ENCODE measurements at places on chromosomes 1 and 21. TPM values are rescaled to one million over a fixed set of nuclear protein-coding genes. Genes with fewer than 3 reads are reported as not detected.

The SIM2 gene
- total RNA-seq, result not detected

The DNAJC6 gene
- total RNA-seq, result 104 TPM

GRCh38 chr1:7432900-7433380 is 338.2 kb upstream of the VAMP3 start:
- no peak for DNase-seq

- no peak for DNase-seq
Measured at GRCh38 chr1:7303554-7304317, 467.4 kb upstream of the VAMP3 start.

DNA sequence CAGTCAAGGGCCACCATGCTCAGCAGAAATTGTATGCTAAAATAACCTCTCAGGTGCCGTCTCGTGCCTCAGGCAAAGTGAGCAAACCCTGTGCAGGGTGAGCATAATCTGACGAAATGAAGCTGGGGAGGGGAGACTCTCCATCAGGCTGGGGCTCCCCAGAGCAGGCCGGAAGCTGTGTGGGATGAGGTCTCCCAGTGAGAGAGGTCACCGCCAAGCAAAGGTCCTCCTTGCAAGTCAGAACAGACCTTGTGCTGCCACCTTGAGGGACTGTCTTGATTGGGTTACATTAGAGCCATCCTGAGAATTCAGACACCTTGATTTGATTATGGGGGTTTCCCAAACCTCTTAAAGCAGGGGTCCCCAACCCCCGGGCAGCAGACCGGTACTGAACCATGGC is 64.2 kb downstream of the ZNF684 start:
- no peak for DNase-seq

The FASLG gene
- not detected for total RNA-seq

The TSSK3 gene
- not detected for total RNA-seq

- DNase-seq, result peak; percentile 57
Measured at GRCh38 chr1:44030605-44031251, 534 bp downstream of the SLC6A9 start.

DNA sequence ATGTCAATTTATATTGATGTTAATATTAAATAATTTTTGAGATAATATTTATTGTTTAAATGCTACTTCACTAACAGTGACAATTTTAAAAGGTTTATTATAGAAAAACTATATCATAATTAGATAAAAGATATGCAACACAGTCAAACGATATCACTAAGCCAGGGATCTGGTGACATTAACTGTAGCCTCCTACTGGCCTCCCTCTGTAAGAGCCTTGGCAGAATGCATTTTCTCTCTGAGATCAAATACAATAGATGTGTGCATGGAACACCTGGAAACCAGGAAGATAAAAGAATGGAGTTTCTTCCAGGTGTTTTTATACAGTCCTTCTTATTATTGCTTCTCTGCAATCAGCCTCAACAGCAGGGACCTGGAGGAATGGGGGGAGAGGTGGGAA is 1762.1 kb downstream of the BRINP3 start:
- no peak for DNase-seq

The LINGO4 gene
- total RNA-seq, result not detected

DNA sequence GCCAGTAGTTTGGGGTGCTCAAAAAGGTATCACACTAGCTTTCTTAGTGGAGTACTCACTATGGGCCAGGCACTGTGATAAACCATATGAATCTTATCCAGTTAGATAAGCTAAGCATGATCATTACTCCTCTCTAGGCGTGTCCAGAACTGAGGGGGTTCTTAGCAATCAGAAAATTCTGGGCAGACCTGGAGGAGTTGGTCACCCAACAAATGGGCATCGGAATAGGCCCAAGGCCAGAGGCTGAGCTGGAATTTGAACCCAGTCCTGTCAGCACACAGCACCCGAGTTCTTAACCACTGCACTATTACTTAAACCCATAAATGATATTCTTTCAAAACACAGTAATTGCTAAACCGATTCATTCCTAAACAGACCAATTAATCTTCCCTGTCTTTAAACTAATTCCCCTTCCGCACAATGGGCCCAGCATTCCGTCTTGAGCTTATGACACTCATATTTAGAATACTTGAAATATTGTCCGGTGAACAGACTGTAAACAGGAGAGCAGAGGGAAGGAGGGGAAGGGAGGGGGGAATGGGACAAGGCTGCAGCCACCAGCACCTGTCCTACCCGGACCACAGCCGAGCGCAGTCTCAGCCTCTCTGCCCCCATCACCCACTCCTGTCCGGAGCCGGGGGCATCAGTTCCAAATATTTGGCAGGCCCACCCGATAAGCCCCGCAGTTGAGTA is 113.0 kb upstream of the GADD45A start:
- no peak for DNase-seq

- DNase-seq, result no peak
Measured at GRCh38 chr1:89610457-89611011, 22.4 kb upstream of the LRRC8C start.

The GNAT2 gene
- total RNA-seq, result not detected

The TEX38 gene
- not detected for total RNA-seq

- no peak for DNase-seq
Measured at GRCh38 chr1:20640183-20640597, 6.9 kb downstream of the PINK1 start.

- no peak for DNase-seq
Measured at GRCh38 chr1:68551459-68551858, 54.6 kb upstream of the DEPDC1 start.

The GCSAML gene
- under 0.01 TPM for total RNA-seq

The HSD3B1 gene
- not detected for total RNA-seq

The IFI44 gene
- 57.1 TPM for total RNA-seq

The SERPINC1 gene
- total RNA-seq, result 0.94 TPM

GRCh38 chr1:40708750-40709099 is 17.2 kb downstream of the NFYC start:
- DNase-seq, result no peak

The SH2D1B gene
- total RNA-seq, result not detected

The FCRL4 gene
- not detected for total RNA-seq

The LCE2B gene
- total RNA-seq, result not detected

The CPLANE2 gene
- total RNA-seq, result 19.0 TPM

GRCh38 chr1:26412180-26412840 is 1.7 kb downstream of the LIN28A start:
- no peak for DNase-seq

DNA sequence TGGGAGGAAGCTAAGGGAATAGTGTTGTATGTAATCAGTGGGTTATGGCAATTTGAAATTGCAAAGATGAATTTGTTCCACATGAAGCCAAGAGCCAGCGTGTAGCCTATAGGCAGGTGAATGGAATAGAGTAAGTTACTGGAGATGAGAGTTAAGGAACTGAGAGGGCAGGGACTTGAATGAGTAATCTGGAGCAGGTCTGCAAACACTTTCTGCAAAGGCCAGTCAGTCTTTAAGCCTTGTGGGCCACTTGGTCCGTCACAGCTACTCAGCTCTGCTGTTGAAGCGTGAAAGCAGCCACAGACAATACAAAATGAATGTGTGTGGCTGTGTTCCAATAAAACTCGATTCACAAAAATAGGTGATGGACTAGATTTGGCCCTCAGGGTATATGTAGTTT is 29.2 kb downstream of the SZT2 start:
- DNase-seq, result no peak

The L1TD1 gene
- not detected for total RNA-seq

GRCh38 chr1:116368241-116368640 is 4.8 kb upstream of the ATP1A1 start:
- DNase-seq, result no peak

GRCh38 chr1:25531082-25531461 is 12.3 kb upstream of the LDLRAP1 start:
- no peak for DNase-seq

The OTUD7B gene
- total RNA-seq, result 7.3 TPM

The SCP2 gene
- total RNA-seq, result 72.7 TPM

DNA sequence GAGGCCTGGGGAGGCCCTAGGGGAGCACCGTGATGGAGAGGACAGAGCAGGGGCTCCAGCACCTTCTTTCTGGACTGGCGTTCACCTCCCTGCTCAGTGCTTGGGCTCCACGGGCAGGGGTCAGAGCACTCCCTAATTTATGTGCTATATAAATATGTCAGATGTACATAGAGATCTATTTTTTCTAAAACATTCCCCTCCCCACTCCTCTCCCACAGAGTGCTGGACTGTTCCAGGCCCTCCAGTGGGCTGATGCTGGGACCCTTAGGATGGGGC is 5.2 kb downstream of the ELF3 start:
- DNase-seq, result no peak

- DNase-seq, result no peak
Measured at GRCh38 chr1:4908486-4908885, 254.1 kb downstream of the AJAP1 start.

- no peak for DNase-seq
Measured at GRCh38 chr1:19329188-19329587, 17.1 kb downstream of the SLC66A1 start.

DNA sequence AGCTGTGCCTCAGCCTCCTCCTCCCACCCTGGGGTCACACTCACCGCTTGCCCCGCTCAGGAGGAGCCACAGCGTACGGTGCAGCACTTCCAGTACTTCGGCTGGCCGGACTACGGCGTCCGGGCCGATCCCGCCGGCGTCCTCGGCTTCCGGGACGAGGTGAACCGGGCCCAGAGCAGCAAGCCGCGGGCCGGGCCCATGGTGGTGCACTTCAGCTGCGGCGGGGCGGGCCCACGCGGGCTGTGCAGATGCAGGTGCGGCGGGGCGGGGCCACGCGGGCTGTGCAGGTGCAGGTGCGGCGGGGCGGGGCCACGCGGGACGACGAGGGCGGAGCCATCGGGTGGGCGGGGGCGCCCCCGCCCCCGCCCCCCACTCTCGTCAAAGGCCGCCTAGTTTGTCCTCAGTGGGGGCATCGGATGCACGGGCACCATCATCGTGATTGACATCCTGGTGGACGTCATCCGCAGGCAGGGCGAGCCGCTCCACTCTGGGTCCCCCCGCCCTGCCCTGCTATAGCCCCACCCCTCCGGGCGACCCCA is 5.5 kb downstream of the RNF223 start:
- no peak for DNase-seq

The LCE1C gene
- total RNA-seq, result not detected

DNA sequence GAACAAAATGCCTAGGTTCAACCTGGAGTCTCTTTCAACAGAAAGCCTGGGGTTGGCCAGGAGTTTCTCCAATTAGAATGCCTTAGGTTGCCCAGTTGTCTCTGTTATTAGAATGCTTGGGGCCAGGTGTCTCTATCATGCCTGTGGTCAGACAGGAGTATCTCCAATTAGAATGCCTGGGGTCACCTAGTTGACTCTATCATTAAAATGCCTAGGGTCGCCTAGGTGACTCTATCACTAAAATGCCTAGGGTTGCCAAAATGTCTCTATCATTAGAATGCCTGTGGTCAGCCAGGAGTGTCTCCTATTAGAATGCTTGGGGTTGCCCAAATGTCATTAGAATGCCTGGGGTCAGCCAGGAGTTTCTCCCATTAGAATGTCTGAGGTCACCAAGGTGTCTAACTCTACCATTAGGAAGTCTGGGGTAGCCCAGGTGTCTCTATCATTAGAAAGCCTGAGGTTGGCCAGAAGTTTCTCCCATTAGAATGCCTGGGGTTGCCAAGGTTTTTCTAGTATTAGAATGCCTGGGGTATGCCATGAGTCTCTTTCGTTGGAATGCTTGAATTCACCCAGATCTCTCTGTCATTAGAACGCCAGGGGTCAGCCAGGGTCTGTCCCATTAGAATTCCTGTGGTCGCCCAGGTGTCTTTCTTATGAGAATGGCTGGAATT is 57.9 kb downstream of the RNF187 start:
- no peak for DNase-seq

The DAB1 gene
- 45.4 TPM for total RNA-seq

The VAV3 gene
- total RNA-seq, result 2.8 TPM

DNA sequence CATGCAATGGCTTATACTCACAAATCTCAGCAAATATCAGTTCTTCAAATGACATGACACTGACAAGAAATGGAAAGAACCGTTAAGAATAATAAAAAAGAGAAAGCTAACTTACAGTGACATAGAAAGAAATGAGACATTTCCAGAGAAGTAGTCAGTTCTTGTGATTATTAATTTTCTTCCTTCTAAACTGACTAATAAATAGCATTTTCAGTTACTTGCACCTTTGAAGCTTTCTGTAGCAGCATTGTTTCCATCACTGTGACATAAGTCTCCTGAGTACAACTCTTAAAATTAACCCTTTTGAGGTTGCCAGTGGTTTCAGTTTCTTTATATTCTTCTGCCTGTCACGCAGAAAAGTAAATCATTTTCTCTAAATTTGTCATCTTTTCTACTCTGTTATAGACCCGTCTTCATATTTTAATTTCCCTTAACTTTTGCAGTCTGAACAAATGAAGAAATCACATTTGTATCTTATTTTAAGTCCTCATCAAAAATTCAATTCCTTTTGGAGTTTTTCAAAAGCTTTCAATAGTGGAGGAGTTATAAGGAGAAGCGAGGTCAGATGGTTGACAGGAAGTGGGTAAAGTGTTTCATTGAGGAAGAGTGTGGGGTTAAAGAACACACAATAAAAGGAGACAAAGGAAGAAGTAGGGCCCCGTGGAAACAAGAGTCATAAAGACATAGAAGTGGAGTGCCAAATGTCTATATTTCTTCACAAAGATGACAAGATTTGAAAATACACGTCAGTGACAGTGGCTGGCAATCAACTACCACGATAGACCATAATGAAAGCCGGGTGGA is 57.9 kb upstream of the S1PR1 start:
- DNase-seq, result no peak

The ACTL8 gene
- total RNA-seq, result not detected

DNA sequence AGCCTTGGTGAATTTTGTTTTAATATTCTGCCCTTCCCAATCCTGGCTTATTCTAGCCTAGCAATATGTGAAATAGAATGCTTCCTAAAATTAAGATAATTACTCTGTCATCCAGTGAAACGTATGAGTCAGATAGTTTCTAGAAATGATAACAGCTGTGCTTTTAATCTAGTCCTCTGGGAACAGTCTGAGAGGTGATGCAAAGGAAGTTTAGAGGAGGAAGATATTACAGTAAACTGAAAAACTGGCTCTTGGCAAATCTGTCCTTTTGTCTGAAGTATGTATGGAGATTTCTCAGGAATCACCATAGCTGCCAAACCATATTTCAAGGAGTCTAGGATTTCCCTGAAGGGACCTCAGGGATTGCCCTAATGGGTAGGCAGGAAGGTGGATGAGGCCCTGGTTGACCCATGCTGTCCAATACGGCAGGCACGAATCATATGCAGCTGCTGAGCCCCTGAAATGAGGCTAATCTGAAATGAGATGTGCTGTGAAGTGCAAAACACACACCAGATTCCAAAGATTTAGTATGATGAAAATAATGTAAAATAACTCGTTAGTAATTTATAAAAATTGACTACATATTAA is 70.8 kb upstream of the LBR start:
- DNase-seq, result no peak

DNA sequence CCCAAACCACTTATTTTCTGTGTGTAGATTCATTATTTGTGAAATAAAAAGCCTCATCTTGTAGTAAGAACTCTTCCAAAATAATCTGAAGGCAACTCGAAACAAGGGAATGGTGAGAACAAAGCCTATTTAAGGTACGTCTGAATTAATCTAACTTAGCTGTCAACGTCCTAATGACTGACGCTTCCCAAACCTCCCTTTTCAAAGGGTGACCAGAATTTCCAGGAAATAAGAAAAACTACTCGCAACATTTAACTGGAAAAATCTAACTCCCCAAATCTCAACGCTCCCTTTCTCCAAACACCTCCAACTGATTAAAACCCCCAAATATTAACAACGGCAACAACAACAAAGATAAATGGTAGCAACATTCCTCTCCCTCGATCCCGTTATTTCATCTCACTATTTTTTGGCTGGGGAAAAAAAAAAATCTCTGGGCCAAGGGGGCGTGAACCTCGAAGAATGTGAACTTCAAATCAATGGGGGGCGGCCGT is 693 bp downstream of the SRSF10 start:
- no peak for DNase-seq
